ENCODE measurements at places on chromosomes 12 and 14. TPM values are rescaled to one million over a fixed set of nuclear protein-coding genes. Genes with fewer than 3 reads are reported as not detected.

- no peak for DNase-seq
Observed at GRCh38 chr12:1848146-1848545, 27.8 kb downstream of the LRTM2 start.

DNA sequence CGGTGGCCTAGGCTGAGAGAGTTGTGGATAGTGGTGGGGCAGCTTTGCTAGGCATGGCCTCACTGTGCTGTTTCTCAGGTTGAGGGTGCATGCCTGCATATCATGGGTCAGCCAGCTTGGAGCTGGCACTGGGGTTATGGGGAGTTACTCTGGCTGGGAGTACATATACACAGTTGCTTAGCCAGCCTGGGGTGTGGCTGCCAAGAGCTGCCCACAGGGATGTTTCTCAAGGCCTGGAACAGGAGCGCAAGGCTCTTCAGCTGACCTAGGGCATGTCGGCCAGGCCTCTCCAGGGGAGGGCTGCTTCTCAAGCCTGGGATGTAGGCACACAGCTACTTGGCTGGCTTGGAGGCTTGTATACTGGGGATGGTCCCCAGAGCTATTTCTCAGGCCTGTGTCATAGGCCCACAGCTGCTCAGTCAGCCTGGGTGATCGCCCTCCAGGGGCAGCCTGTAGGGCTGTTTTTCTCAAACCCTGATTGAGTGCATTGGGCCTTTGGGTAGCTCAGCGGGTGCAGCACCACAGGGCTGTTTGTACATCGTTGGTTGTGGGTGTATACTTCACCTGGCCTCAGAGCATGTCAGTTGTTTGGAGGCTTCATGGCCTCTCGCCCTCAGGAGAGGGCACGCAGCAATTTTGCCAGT lies 114.9 kb downstream of the METTL25 start:
- DNase-seq: no peak

The DNAI7 gene
- total RNA-seq: 0.10 TPM

DNA sequence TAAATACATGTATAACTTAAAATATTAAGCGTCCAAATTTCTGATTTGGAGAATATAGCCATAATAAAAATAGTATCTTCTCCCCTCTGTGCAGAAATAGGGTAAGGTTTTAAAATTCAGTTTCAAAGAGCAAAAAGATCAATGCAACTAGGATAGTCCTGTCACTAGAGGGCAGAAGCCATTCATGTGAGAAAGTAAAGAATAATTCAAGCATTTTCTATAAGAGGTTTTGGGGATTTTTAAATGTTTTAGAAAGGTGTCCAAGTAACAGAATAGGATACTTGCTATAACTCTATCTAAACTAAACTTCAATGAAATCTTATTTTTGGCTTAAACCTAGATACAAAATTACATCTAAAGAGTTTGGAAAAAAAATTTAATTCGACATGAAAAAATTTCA lies 50.3 kb downstream of the ADAMTS20 start:
- no peak for DNase-seq

The TWF1 gene
- 19.4 TPM for total RNA-seq

- DNase-seq: no peak
Observed at GRCh38 chr12:29744365-29744764, 39.4 kb downstream of the TMTC1 start.

DNA sequence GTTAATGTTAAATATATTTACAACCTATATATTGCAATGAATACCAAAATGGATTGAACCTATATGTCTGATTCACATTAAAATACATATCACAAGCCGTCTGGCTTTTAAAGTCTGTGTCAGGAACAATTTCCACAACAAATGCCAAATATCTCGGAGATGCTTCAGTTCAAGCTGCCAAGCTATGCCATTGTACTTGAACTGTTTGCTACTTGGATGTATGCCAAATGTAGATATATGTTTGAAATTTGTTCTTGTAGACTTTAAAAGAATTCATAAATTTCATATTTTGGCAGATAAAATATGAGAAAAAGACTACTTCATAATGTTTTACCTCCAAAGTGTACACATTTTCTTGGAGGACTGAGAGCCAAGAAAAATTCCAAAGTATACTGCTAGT lies 37.0 kb downstream of the WASHC3 start:
- no peak for DNase-seq

DNA sequence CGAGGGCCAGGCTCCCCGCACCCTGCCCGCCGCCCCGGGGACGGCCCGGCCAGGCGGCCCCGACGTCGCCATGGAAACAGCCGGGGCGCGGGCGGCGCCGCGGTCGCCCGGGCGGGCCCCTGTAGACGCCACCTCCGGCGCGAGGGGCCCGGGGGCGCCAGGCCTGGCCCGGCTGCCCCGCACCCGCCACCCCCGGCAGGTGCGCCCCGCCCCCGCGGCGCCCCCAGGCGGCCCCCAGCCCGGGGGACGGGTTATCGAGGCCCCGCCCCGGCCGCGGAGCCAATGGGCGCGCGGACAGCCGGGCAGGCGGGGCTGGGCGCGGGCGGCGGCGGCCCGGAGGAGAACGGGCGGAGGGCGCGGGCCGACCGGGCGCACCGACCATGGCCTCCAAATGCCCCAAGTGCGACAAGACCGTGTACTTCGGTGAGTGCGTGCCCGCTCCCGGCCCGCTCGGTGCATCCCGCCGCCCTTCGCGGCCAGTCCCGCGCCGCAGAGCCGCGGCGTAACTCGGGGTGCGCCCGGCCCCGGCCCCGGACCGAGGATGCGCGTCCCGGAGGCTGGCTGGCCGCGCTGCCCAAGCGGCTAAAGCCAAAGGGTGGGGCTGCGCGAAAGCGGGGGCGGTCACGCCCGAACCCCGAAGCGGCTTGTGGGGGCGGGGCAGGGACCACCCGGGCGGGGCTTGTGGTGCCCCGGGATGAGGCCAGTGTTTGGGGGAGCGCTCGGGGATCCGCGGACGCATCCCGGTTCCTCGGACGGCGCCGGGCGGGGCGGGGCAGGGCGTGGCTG lies at the start of gene CRIP2:
TSS of gene CRIP2 (plus strand) at position 339 of the 786 bp plus-strand sequence. CDS start at position 381, 42 bp downstream.
- no peak for DNase-seq

DNA sequence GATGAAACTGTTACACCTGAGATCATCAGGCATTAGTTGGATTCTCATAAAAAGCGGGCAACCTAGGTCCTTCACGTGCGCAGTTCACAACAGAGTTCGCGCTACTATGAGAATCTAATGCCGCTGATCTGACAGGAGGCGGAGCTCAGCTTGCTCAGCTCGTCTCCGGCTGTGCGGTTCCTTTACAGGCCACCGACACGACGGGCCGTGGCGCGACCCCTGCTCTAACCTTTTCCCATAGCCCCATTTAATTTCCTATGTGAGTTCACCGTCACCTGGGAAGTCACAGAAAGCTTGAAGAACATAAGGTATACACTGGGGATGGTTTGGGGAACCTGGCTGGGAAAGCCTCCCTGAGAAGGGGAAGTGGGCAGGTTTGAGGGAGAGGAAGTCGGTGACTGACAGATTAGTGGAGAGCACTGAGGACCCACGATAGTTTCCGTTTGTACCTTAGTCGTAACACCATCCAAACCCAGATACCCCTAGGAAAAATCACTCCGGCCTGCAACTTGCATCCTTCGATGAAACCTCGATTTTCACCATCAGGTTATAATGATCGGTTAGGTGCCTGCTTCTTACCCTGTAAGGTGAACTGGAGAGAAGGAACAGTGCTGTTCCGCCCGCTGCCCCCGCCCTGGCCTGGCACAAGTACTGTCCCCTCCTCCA lies 2.8 kb upstream of the AAAS start:
- DNase-seq: peak; percentile 73

The BCL2L14 gene
- 11.5 TPM for total RNA-seq

DNA sequence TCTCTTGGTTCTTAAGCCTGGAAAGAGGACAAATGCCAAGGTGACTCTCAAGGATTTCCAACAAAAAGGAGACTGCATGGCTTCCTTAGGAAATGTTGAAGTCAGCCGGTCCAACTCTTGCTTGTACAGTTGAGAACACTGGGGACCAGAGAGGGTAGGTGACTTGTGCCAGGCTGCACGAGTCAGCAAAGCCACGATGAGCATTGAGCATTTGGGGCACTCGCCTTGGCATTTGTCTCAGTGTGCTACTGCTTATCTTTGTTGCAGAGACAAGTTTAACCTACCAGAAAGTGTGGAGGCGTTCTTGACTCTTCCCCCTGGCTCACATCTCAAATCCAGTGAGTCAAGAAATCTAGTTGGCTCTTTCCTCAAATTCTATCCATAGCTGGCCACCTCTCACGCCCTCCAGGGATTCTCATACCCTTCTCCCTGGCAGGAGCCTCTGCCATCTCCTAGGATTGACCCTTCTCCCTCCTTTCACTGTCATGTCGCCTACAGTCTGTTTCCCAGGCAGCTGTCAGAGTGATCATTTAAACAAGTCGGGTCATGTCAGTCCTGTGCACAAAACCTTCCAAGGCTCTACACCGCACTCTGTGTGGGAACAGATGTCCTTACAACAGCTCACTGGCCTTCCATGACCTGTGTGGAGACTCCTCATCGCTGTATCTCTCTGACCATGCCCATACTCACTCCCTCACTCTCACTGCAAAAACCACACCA lies 17.2 kb upstream of the KRT83 start:
- DNase-seq: no peak

DNA sequence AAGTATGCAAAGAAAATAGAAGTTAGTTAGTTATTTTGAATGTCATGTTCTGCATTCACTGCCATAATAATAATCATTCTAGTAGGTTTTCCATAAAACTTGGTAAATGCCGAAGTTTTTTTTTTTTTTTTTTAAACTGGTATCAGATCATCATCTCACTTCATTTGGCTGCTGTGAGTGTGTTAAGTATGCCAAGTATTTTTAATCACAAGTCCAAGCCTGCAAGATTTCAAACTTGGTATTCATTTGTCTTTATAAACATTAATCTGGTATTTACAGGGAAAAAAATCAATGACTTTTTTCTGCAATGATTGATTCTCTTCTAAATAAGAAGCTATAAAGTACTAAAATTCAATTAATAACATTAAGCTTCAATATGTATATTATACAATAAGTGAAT lies 248.9 kb downstream of the CCDC59 start:
- DNase-seq: no peak

- DNase-seq: no peak
Observed at GRCh38 chr12:57692500-57692899, 1.4 kb upstream of the OS9 start.

The TTC5 gene
- 19.0 TPM for total RNA-seq

The NGB gene
- not detected for total RNA-seq

DNA sequence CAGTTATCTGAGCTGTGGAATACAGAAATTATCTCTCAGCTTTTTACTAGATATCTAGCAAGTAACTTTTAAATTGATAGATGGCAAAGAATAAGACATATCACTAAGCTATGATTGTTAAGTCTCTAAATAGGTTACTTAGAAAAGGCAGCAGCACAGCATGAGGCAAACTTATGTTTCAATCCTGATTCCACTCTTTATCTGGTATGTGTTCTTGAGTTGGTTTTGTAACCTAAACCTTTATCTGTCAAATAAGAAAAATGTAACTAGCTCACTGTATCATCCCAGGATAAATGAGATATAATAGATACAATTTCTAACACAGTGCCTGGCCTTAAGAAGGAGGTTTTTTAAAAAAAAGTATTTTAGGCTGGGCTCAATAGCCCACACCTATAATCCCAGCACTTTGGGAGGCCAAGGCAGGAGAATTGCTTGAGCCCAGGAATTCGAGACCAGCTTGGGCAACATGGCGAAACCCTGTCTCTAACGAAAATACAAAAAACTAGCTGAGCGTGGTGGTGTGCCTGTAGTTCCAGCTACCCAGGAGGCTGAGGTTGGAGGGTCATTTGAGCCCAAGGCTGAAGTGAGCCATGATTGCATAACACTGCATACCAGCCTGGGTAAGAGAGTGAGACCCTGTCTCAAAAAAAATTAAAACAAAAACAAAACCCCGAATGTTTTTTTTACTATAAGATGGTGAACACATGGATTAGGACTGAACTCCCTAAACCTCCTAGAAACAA lies 56.8 kb downstream of the HEATR5A start:
- DNase-seq: no peak

DNA sequence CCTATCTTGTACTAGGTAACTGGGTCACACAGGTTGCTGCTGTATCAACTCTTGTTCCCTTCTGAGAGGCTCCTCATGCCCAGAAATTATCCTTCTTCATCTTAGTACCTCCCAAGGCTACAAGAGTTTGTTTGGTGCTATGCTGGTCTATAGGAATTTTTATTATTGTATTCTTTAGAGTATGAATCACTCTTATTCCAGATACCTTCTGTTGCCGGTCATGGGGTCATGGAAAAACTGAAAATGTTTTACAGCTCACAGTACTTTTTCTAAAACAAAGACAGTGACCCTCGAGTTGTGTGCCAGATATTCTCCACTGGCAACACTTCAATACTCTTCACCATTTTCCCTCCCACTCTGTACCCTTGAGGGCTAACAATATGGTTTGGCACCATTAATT lies 1598.0 kb upstream of the TMEM132C start:
- no peak for DNase-seq

DNA sequence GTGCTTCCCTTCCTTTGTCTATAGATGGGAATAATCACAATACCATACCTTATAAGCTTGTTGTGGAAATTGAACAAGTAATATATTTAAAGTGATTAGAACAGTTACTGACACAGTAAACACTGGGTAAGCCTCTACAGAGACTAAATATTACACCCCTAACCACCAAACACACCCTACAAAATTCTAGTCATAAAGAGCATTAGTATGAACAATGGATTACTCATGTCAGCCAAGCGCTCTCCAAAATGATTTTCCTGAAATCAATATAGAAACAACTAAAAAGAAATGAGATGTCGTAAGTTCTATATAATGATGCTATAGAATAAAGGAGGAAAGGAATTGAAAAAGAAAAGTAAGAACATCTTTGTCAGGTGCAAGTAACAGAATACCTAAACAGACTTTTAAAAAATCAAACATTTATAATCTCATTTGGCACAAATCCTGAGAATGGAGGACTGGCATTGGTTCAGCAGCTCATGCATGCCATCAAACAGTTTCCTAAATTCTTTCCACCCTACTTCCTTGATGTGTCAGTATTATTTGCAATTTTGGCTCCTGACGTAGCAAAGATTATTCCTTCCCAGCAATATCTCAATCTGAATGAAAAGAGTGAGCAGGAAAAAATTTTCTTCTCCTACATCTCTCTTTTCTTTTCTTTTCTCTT lies 118.0 kb downstream of the SINHCAF start:
- no peak for DNase-seq

The ENDOU gene
- not detected for total RNA-seq

- DNase-seq: no peak
Observed at GRCh38 chr12:10753059-10753458, 29.9 kb upstream of the YBX3 start.

DNA sequence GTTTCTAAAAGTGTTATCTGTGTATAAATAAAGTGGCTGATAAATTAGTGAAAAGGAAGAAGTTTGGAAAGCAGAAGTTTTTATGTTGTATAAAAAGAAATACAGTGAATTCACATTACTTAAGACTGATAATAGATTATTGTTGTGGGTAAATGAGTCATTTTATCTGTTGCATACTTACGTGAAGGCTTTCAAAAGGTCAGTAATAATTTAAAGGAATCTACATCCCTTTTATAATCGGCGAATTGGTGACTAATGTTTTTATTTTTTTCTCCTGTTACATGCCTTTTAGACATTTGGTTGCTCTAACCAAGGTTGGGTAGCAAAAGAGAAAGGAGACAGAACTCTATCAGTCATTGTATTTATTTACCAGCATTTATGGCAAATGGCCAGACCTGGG lies 155.9 kb downstream of the SLC41A2 start:
- DNase-seq: no peak

Data from activated CD4-positive, alpha-beta memory T cell treated with anti-CD3 and anti-CD28 coated beads for 36 hours (primary cell).